ENCODE measurements at places on chromosomes 7 and 10.

DNA sequence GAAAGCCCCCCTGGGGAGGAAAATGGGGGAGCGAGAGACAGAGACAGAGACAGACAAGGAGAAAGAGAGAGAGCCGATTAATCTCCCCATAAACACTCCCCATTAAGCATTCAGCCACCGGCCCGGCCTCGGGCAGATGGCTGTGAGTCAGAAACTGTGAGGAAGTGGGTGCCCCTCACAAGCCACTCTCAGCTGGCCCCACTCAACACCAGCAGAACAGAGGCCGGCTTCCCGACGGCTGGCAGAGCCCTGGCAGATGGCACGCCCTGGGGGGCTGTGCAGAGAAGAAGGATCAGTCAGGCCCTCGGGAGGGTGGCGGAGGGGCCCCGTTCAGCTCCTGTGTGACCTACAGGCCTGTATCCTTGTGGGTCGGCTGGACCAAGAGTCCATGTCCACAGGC lies 41.2 kb downstream of the CAMK2B start:
- no peak for DNase-seq

DNA sequence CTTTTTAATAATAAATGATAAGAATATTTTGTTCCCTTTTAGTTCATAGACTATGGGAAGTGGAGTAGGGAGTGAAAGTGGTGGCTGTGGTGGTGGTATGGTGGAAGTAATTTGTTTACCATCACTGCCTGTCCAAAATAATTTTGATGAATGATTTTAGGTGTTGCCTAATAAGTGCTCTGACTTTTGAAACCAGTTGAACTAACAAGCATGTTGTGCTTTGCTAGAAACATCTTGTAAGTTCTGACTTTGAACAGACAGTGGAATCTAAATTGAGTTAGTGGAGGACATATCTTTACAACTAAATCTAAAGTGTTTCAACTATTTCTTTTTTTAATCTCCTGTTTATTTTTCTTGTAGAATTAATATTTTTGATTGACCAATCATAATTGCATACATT lies 49.7 kb downstream of the ZEB1 start:
- peak; percentile 23 for DNase-seq

DNA sequence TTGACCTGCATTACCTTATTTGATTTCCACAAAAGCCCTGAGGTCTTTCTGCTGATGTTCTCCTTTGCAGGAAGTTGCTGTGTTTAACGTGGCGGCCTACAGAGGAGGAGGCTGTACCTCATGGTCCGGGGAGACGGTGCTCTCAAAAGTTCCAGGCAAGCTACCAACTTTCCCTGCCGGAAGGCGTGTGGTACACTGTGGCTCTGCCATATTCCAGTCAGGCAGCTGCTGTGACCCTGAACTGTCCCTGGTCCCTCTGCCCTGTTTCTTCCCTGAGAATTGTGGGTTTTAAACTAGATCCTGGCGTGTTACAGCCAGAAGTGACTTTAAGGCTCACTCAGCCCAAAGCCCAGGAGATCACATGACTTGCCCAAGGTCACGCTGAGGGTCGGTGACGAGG lies 139.2 kb downstream of the TEX36 start:
- no peak for DNase-seq

DNA sequence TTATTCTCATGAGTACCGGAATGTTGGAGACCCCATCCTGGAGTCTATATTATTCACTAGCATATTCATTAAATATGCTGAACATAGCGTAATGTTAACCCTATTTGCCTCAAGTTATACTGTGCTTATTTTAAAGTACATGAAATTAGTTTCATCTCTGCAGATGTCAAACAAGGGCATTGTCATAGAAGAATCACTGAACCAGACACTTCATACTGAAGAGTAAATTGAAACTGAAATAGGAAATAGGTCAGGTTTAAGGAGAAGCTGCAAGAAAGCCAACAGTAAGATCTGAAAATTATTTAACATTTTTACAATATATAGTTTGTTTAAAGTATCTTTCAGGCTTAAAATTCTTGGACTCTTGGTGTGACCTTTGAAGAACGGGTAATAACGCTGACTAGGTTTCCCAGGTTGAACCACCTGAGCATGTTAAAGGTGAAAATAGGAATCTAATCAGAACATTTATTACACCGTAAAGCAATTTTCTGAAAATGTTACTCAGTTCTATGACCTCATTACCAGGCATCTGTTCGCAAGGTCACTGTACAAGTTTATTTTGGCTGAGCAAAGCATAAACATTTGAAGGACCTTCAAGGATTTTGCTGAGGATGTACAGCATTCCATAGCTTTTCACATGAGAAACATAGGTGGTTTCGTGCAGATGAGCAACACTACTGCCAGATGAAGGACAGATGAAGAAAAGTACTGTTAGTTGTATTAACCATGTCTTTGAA lies 82.7 kb downstream of the REEP3 start:
- peak; percentile 11 for DNase-seq

- DNase-seq, result peak; percentile 84
Measured at GRCh38 chr10:58017719-58018367, 249.9 kb downstream of the IPMK start.

GRCh38 chr7:142618655-142619351 lies 130.5 kb upstream of the PRSS1 start:
- no peak for DNase-seq

DNA sequence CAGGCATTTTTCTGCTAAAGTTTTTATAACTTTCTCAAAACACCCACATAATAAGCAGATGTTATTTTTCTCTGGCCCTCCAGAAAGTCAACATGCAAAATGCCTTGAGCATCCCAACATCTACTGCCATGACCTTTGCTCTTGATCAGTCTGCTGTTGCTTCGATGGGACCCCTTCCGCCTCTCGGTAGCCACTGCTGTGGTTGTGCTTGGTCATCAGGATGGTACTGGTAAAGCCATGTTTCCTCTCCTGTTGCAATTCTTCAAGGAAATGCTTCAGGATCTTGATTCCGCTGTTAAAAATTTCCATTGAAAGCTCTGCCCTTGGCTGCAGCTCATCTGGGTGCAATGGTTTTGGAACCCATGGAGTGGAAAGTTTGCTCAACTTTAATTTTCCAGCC lies 533.0 kb downstream of the DNAJB6 start:
- DNase-seq, result no peak

Measured in AG10803 (cell line).